Bronchial smooth muscle cell (primary cell): ENCODE measurements at places on chromosomes 4 and X. TPM values are rescaled to one million over a fixed set of nuclear protein-coding genes. Genes with fewer than 3 reads are reported as not detected.

The TLL1 gene
- total RNA-seq = not detected in 2 replicates

The PWWP3B gene
- total RNA-seq = under 0.01 TPM in 1 of 2 replicates, not detected in the other

The USP26 gene
- not detected in 2 replicates for total RNA-seq

The SLC30A9 gene
- total RNA-seq = 43.8 and 45.4 TPM in 2 replicates

The SLC6A14 gene
- total RNA-seq = 0.17 TPM in 1 of 2 replicates, not detected in the other

The SLC7A11 gene
- total RNA-seq = 37.5 and 75.0 TPM in 2 replicates

The GAGE12E gene
- total RNA-seq = not detected in 2 replicates
